ENCODE measurements at places on chromosomes 1 and 21.

DNA sequence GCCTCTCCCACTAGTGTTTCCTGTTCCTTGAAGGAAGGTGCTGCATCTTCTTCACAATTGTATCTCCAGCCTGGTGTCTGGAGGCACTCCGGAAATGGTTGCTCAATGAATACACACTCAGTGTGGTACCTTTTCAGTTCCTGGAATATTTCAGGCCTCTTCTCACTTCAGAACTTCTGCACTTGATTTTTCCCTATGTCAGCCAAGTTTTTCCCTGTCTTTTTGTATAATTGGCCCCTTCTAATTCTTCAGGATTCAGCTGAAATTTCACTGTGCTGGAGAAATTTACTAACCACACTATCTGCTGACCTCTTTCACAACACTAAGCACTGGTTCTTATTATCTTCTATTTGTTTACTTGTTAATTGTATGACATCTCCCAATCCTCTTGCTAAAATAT, 61.2 kb upstream of the MAP10 start:
- no peak for DNase-seq

DNA sequence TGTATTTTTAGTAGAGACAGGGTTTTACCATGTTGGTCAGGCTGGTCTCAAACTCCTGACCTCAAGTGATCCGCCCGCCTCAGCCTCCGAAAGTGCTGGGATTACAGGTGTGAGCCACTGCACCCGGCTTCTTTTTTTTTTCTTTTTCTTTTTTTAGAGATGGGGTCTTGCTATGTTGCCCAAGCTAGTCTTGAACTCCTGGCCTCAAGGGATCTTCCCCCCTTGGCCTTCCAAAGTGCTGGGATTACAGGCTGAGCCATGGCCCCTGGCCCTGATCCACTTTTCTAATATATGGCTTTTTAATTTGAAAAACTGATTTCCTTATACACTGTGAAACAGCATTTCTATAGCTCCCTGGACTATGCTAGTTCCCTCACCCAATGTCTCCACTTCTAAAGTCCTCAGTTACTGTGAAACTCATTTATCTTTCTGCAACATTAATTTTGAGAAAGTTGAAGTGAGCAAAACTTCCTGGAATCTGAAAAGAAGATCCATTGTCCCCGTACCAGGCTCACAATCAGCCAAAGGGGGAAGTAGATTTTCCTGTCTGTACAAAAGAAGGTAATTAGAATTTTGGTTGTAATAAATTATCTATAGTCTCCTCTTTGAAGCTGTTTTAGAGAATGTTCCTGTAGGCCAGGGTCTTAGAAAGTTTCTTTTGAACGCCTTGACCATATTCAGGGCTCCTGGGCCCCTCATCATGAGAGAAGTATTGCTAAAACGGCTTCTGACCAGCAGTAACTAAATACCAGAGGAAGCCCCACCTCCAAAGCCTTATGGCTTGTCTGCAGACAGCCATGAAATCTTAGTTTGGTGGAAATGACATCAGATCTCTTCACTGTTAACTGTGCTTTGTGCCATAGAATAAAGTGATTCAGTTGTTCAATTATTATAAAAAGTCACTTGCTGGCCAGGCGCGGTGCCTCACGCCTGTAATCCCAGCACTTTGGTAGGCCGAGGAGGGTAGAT, 34.9 kb downstream of the DEGS1 start:
- DNase-seq, result no peak

GRCh38 chr1:39045231-39045630, 19.1 kb downstream of the NDUFS5 start:
- no peak for DNase-seq

GRCh38 chr1:37041483-37041882, 7.2 kb upstream of the GRIK3 start:
- no peak for DNase-seq

DNA sequence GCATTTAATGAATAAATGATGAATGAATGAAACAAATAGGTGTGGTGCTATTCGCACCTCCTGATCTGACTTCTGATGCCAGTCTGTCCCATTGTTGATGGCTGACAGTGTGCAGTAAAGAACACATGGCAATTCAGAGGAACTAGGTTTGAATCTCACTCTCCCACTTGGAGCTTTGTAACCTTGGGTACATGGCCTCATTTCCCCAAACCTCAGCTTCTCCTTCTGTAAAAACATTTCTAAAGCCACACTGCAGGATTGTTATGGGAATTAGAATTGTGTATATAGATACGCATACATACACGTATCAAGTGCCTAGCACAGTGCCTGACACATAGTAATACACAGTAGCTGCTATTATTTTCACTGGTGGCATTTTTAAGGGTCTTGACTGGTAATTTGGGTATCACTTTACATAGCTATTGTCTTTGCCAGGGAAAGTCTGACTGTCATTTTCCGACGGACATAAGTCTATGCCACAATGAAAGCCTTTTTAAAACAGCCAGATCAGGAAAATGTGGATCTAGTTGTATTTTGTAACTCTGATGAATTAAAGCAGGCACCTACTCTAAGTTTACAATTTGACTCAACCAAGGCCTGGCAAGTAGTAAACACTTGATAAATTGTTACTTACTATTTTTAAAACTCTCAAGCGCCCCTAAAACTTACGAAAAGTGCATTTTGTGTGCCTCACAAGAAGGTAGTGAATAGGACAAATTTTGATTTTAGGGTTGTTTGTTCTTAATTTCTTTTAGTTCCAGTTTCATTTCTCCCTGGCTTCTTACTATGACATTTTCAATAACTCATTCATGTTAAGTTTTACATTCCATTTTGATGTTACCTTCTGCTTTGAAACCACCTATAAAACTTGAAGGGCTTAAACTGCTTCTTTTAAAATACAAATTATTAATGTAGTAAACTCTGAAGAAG, 164.4 kb downstream of the SDCCAG8 start:
- no peak for DNase-seq

GRCh38 chr1:52057255-52057654, 1.2 kb downstream of the BTF3L4 start:
- no peak for DNase-seq

GRCh38 chr21:38196036-38196435, 60.8 kb upstream of the KCNJ15 start:
- DNase-seq, result no peak

- DNase-seq, result no peak
These were observed 25.7 kb upstream of the EPHA8 start for GRCh38 chr1:22537441-22538139.

DNA sequence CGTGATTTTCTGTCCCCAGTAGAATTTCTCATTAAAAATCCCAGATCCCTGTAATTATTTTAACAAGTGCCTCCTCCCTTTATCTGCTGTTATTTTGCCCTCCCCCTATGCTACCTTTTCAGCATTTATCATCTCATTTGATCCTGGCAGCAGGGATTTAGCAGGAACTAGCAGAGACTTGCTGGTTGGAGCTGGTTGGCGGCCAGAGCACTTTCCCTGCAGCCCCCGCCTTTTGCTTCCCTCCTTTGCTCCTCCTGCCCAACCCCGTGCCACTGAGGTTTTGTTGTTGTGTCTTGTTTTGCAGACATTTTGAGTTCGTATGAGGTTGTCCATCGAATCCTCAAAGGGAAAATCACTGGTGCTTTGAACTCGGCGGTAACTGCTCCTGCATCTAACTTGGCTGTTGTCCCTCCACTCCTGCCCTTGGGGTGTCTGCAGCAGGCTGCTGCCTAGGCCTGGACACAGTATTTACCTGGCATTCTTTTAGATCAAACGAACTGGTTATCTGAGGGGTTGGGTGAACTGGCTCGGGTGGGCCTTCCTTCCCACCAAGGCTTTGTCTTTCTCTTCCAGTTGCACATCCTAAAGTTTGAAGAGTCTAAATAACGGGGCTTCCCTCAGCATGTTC, 11.2 kb downstream of the UBE2Q1 start:
- DNase-seq, result no peak
